ENCODE measurements at places on chromosomes 12 and 14.

- DNase-seq = no peak
These were observed 1418.2 kb downstream of the AACS start for GRCh38 chr12:126483145-126484068.

DNA sequence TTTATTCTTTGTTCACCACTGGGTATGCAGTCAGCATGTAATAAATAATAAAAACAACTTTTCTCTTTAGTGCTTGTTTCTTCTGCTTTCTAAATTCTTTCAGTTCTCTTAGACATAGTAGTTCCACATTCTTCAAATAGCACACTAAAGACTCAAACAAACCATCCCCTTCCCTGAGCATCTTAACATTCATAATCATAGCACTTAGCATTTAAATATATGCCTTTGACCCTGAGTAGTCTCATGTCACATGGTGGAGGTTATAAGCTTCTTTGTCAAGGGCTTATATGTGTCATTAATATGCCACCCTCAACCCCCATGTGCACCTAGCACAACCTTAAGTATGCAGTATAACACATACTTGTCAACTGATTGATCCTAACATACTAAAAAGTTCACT is 212.7 kb downstream of the PHLDA1 start:
- DNase-seq = no peak

DNA sequence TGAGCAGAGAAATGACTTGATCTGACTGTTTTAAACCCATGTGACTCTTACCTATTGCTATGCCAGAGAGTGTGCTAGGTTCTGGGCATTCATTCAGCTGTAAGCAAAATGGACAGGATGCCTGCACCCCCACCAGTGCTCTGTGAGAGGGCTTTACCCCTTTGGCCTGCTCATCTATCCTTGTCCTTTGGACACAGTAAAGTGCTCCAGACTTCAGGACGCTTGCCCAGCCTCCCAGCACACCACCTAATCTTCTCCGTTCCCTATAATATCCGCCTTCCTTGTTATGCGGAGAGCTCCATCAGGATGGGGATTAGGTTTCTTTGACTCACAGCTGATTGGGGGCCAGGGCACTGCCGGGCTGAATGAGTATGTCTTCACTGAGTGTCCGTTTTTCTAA is 4.4 kb upstream of the ZNF839 start:
- DNase-seq = no peak

GRCh38 chr14:100256339-100256895 is 17.5 kb downstream of the YY1 start:
- no peak for DNase-seq

DNA sequence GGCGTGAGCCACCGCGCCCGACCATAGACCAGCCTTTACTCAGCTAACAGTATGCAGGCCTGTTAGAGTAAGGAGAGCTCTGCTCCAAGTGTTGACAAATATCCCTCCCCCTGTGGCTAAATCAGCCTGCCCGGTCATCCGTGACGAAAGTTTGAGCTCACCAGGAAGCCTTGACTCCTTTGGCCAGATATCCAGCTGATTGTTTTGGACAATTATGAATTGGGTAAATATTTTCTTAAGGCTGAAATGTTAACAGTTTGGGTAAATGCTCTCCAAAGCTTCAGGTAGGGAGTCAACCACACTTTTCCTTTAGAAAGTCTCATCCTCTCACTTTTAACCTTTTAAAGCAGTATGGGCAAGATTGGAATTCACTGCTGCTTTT is 157.9 kb downstream of the PAWR start:
- no peak for DNase-seq

- no peak for DNase-seq
These were observed 1354.8 kb downstream of the LRFN5 start for GRCh38 chr14:42961509-42961908.

GRCh38 chr12:61566183-61566582 is 694.0 kb upstream of the USP15 start:
- DNase-seq = no peak

All from activated CD4-positive, alpha-beta T cell treated with anti-CD3 and anti-CD28 coated beads for 4 hours (primary cell).